Lung (tissue), 17 donors: ENCODE measurements at places on chromosomes 12 and 14. TPM values are rescaled to one million over a fixed set of nuclear protein-coding genes. Genes with fewer than 3 reads are reported as not detected.

The KCNH3 gene
- 1.6 TPM for total RNA-seq

The HEBP1 gene
- total RNA-seq = 62.7 TPM

The HVCN1 gene
- total RNA-seq = 12.4 TPM

The DNAI7 gene
- 11.9 TPM for total RNA-seq

The RNF212B gene
- not detected for total RNA-seq

The RHEBL1 gene
- total RNA-seq = 2.4 TPM

The AHNAK2 gene
- total RNA-seq = 8.1 TPM

The ST8SIA1 gene
- 5.3 TPM for total RNA-seq

The HOXC11 gene
- not detected for total RNA-seq

The ABCC9 gene
- 33.4 TPM for total RNA-seq

The TSHR gene
- total RNA-seq = 0.31 TPM

The GDF11 gene
- 2.8 TPM for total RNA-seq

The TAS2R8 gene
- total RNA-seq = not detected

The ANKRD33 gene
- 0.14 TPM for total RNA-seq
